ENCODE measurements at places on chromosomes 16 and 17.

- no peak for DNase-seq
These were observed 1251.2 kb upstream of the CDH8 start for GRCh38 chr16:63287401-63287800.

GRCh38 chr16:86868070-86868469, 289.7 kb downstream of the FOXL1 start:
- DNase-seq, result no peak

GRCh38 chr16:88881007-88881615, 14.7 kb upstream of the PABPN1L start:
- no peak for DNase-seq

GRCh38 chr17:50931144-50931908, 65.2 kb upstream of the TOB1 start:
- DNase-seq, result peak; percentile 30

DNA sequence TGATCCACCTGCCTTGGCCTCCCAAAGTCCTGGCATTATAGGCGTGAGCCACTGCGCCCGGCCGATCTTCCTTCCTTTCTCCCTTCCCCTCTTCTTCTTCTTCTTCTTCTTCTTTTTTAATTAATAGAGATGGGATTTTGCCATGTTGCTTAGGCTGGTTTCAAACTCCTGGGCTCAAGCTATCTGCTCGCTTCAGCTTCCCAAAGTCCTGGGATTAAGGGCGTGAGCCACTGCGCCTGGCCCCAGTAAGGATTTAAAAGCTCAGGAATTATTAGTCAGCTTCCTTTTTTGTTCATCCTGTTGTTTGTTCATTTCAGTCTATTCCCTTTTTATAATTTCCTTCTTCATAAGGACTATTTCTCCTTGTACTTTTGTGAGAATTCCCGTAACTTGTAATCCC, 32.7 kb upstream of the LRRC37A start:
- no peak for DNase-seq

GRCh38 chr16:85286951-85287814, 174.9 kb upstream of the CIBAR2 start:
- DNase-seq, result no peak

DNA sequence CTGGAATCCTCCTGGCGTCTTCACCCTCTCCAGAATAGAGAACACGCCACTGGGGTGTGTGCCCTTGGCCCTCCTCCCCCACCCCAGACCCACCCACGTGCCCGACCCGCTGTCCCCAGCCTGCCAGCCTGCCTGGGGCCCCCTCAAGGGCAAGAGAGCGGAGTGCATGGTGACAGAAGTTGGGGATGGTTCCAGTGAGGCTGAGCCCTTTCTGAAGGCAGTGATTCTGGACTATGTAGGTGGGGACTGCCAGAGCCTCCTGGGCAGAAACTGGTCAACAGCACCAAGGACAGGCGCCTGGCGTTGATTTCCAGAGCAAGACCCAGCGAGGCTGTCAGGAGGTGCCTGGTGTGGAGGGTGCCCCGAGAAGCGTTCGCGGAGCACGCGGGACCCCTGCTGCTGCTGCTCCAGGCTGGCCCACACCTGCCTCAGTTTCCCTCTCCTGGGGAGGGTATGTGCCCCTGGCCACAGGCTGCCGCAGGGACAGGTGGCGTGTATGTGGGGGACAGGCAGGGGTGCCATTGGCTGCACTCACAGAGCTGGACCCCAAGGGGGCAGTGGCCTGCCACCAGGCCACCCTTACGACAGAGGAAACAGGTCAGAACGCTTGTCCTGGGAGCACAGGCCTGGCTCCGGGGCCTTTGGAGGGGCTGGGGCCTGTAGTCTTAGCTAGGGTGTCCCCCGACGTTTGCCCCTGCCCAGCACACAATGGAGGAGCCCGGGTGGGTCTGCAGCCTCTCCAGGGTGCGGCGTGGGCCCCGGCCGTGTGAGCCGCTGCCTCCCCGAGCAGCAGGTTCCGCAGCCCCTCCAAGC, 1.2 kb downstream of the SSTR5 start:
- no peak for DNase-seq

DNA sequence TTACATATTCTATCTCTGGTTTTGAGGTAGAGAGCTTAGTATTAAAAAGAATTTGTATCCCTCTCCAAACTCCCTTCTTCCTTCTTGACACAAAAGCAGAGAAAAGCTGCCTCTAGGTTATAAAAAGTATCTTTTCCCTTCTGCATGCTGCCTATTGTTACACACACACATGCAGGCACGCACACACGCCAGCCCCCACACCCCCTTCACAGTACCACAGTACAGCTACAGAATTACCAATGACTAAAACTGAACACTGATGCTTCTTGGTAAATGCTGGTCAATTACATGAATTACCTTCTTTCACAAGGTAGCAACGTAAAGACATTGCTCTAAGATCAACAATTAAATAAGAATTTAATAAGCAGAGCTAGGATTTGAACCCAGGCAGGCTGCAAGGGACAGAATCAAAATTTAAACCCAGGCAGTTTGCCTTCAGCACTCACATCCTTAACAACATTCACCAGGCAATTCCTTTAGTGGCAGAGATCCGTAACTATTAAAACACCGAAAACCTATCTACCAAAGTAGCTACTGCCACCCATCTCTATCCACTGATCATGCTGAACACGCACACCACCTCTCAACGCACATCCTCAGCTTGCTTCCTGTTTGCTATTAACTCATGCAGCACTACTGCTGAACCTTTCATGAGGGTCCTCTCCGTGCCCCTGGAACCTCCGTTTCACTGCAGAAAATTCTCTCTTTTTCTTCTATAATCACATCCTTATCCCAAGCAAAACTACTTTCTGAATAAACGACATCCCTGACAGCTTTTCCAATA, 37.8 kb downstream of the YWHAE start:
- no peak for DNase-seq

GRCh38 chr16:55568207-55568606, 1.7 kb downstream of the CAPNS2 start:
- no peak for DNase-seq

DNA sequence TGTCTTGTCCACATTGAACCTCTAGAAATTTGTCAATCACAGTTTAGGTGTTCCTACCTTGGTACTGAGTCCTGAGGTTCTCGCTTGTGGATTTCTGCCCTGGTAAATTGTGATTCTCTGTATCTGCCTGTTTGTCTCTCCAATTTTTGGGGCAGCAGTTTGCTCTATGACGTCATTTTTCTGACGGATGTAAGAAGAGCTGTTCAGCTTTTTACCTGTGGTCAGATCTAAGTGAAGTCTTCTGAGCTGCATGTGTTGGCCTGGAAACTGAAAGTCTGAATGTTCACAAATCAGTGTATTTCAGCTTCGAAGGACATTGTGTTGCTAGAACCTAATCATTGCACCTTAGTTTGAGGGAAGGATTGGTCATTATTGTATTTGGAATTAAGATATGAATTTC, 63.4 kb downstream of the BCAS3 start:
- DNase-seq, result no peak

All from stimulated activated CD4-positive, alpha-beta T cell treated with anti-CD3 and anti-CD28 coated beads, Interleukin-2, amount 100 ng/mL, for 48 hours (primary cell).